ENCODE measurements at places on chromosomes 6 and 20. TPM values are rescaled to one million over a fixed set of nuclear protein-coding genes. Genes with fewer than 3 reads are reported as not detected.
A peak's percentile ranks its signal among the peaks of the same experiment; 100 is the strongest.

The RAET1E gene
- total RNA-seq, result 0.17 TPM

The KIF13A gene
- total RNA-seq, result 91.6 TPM

- no peaks in the 10 kb centered on the region for H3K27me3 ChIP-seq
- no peak overlapping the region for H3K27ac ChIP-seq
- no peaks in the 10 kb centered on the region for H3K4me1 ChIP-seq
- no peak for DNase-seq
- H3K36me3 ChIP-seq, result no peaks in the 10 kb centered on the region
Measured at GRCh38 chr6:103081876-103082630, 1688.5 kb downstream of the GRIK2 start.

- no peak overlapping the region for H3K27ac ChIP-seq
- peaks cover 8% of the 10 kb centered on the region for H3K27me3 ChIP-seq
- DNase-seq, result no peak
- H3K4me3 ChIP-seq, result no peak overlapping the region
- no peaks in the 10 kb centered on the region for H3K4me1 ChIP-seq
Measured at GRCh38 chr6:35782424-35782823, 1.6 kb downstream of the CLPSL1 start.

The SUMO4 gene
- 3.1 TPM for total RNA-seq

- H3K27me3 ChIP-seq, result no peaks in the 10 kb centered on the region
- no peak overlapping the region for H3K4me3 ChIP-seq
- H3K27ac ChIP-seq, result no peak overlapping the region
- H3K36me3 ChIP-seq, result no peaks in the 10 kb centered on the region
- no peaks in the 10 kb centered on the region for H3K4me1 ChIP-seq
Measured at GRCh38 chr6:150751296-150751695, 114.2 kb upstream of the MTHFD1L start.

- no peak overlapping the region for H3K27ac ChIP-seq
- H3K4me3 ChIP-seq, result no peak overlapping the region
- peaks cover 8% of the 10 kb centered on the region for H3K4me1 ChIP-seq
- DNase-seq, result no peak
- no peaks in the 10 kb centered on the region for H3K36me3 ChIP-seq
- no peaks in the 10 kb centered on the region for H3K27me3 ChIP-seq
Measured at GRCh38 chr6:156691018-156691417, 86.2 kb upstream of the ARID1B start.

DNA sequence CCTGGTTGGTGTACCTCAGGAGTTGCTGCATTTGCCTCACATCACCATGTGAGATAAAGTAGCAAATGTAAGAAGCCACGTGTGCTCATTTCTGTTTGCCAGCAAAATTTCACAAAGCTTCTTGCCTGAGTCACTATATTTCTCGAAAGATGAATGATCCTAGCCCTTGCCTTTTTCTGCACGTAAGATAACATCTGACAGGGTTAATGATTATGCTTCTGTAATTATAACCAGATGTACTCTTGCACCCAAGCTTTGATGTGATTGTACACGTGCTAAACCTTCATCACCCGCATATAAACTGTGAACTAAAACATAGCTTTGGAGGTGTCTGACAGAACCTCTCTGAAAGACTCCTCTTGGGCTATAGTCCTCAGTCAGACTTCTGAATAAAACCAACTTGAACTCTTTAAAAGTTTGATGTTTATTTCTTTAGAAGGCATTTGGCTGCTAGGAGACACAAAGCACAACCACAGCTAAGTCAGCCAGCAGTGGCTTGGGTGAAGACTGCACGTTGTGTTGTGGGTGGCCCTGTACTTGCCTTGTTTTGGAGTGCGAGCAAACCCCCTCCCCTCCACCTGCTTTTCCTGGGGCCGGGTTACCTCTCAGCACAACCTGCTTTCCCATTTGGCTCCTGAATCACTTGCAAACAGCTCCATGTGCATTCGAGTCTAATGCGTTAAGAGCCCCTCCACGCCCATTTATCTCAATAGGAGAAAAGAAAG is 19.3 kb downstream of the PROKR2 start:
- no peaks in the 10 kb centered on the region for H3K36me3 ChIP-seq
- H3K27ac ChIP-seq, result no peak overlapping the region
- H3K27me3 ChIP-seq, result no peaks in the 10 kb centered on the region
- no peaks in the 10 kb centered on the region for H3K4me1 ChIP-seq
- DNase-seq, result no peak
- no peak overlapping the region for H3K4me3 ChIP-seq

DNA sequence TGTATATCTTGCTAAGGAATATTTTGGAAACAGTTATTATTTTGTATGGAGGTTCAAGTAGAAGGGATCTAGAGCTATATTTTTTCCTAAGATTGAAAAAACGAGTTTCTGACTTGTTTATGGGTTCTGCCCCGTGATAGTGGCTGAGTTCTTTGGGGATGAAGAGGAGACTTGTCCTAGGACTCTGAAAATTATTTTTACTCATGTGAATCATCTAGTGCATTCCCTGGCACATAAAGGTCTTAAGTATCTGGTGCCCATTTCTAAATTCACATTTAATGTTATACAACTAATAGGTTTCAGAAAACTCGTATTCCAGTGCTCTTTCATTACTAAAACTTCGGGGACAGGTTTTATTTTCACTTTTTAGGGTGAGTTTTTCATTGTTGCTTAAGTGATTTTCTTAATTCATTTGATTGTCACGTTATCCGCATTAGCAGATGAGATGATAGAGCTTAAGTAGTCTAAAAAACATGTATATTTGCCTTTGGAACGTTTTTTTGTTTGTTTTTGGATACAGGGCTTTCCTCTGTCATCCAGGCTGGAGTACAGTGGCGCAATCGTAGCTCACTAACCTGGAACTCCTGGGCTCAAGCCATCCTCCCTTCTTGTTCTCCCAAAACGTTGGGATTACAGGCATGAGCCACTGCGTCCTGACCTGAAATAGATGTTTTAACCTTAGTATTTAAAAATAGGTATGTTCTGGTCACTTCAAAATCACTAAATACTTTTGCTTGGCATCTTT is 2.1 kb downstream of the NFYA start:
- no peak overlapping the region for H3K4me3 ChIP-seq
- H3K4me1 ChIP-seq, result peaks cover 27% of the 10 kb centered on the region

GRCh38 chr6:12654514-12654913 is 62.1 kb upstream of the PHACTR1 start:
- H3K4me1 ChIP-seq, result no peaks in the 10 kb centered on the region
- H3K27me3 ChIP-seq, result no peaks in the 10 kb centered on the region
- no peak overlapping the region for H3K27ac ChIP-seq
- no peak overlapping the region for H3K4me3 ChIP-seq
- H3K36me3 ChIP-seq, result no peaks in the 10 kb centered on the region
- no peak for DNase-seq

- H3K27ac ChIP-seq, result no peak overlapping the region
- H3K4me1 ChIP-seq, result no peaks in the 10 kb centered on the region
- H3K27me3 ChIP-seq, result no peaks in the 10 kb centered on the region
- H3K36me3 ChIP-seq, result no peaks in the 10 kb centered on the region
- no peak for DNase-seq
- no peak overlapping the region for H3K4me3 ChIP-seq
Measured at GRCh38 chr20:33874129-33874528, 63.0 kb downstream of the CHMP4B start.

GRCh38 chr6:170370416-170370815 is 63.9 kb downstream of the FAM120B start:
- H3K27me3 ChIP-seq, result no peaks in the 10 kb centered on the region
- no peaks in the 10 kb centered on the region for H3K36me3 ChIP-seq
- no peak overlapping the region for H3K4me3 ChIP-seq
- no peak for DNase-seq
- H3K27ac ChIP-seq, result no peak overlapping the region

- H3K4me3 ChIP-seq, result no peak overlapping the region
- H3K27ac ChIP-seq, result no peak overlapping the region
- no peaks in the 10 kb centered on the region for H3K27me3 ChIP-seq
- H3K4me1 ChIP-seq, result peaks cover 20% of the 10 kb centered on the region
Measured at GRCh38 chr6:15312500-15312899, 66.6 kb downstream of the JARID2 start.

DNA sequence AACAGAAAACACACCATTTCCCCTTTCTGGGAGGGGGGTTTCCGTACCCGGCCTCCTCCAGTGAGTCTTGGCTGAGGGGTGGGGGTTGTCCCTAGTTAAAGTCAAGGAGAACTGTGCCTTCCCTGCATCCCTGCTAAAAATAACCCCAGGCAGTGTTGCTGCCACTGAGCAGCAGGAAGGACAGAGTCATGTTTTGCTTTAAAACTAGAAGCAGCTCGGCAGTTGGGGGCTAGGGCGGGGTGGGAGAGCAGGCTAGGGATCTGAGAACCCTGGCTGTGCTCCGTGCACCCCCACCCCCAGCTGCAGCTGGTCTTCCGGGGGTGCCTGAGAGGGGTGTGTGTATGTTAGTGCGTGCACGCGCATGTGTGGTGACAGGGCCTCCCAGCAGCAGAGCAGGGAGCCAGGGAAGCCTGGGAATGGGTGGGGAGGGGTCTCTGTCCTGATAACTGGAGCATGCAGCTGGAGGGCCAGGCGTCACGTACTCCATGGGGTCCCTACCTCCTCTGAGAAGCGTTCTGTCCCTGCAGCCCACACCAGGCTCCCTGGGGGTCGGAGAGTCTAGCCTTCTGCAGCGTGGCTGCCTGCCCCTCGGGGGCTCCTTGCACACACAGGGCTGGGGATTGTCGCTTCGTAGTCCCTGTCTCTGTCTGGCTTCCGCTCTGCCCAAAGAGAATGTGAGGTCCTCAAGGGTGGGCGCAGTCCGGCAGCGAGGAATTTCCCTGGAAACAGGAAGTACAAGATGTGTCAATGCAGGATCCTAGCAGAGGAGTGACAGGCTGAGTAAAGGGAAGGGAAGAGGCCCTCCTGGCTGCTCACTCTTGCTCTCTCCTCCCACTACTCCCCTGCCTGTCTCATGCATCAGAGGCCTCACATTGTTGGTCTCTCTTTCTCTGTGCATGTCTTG is 16.8 kb upstream of the ARMC12 start:
- peaks cover 26% of the 10 kb centered on the region for H3K4me1 ChIP-seq
- no peaks in the 10 kb centered on the region for H3K27me3 ChIP-seq
- H3K36me3 ChIP-seq, result no peaks in the 10 kb centered on the region
- H3K27ac ChIP-seq, result peak overlapping the region; percentile 80
- peak; percentile 78 for DNase-seq
- H3K4me3 ChIP-seq, result no peak overlapping the region

GRCh38 chr20:37193821-37194220 is 14.5 kb upstream of the MROH8 start:
- no peak overlapping the region for H3K27ac ChIP-seq
- peaks cover 9% of the 10 kb centered on the region for H3K36me3 ChIP-seq
- peaks cover 31% of the 10 kb centered on the region for H3K4me1 ChIP-seq
- no peak overlapping the region for H3K4me3 ChIP-seq
- DNase-seq, result no peak

GRCh38 chr20:11451793-11452291 is 465.9 kb upstream of the BTBD3 start:
- DNase-seq, result no peak
- no peak overlapping the region for H3K4me3 ChIP-seq
- H3K4me1 ChIP-seq, result no peaks in the 10 kb centered on the region
- H3K27me3 ChIP-seq, result no peaks in the 10 kb centered on the region
- no peaks in the 10 kb centered on the region for H3K36me3 ChIP-seq

The SNAI1 gene
- total RNA-seq, result 12.0 TPM

DNA sequence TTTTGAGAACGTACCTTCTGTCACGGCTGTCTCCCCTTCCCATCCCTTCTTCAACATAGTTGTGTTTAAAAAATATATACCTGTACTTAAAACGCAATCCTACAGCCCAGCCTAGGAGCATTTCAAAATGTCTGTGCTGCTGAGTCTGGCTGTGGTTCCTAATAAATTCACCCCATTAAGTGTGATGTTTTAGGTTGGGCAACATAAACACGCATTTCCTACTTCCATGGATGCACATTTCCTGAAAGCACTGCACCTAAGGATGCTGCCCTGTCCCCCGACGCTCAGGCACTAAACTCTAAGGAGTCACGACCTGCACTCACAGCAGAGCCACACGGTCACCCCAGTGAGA is 1.2 kb downstream of the REV3L start:
- peak overlapping the region; percentile 81 for H3K4me3 ChIP-seq
- H3K27ac ChIP-seq, result peak overlapping the region; percentile 99
- H3K27me3 ChIP-seq, result no peaks in the 10 kb centered on the region

The CYP39A1 gene
- 5.0 TPM for total RNA-seq

The TFAP2D gene
- not detected for total RNA-seq

The SLC26A8 gene
- total RNA-seq, result not detected
